ELR (cell line): ENCODE measurements at places on chromosomes 4 and X.

- DNase-seq: no peak
Observed at GRCh38 chr4:93409035-93409434, 419.5 kb upstream of the ATOH1 start.

- no peak for DNase-seq
Observed at GRCh38 chr4:159051245-159052071, 51.4 kb upstream of the RAPGEF2 start.

DNA sequence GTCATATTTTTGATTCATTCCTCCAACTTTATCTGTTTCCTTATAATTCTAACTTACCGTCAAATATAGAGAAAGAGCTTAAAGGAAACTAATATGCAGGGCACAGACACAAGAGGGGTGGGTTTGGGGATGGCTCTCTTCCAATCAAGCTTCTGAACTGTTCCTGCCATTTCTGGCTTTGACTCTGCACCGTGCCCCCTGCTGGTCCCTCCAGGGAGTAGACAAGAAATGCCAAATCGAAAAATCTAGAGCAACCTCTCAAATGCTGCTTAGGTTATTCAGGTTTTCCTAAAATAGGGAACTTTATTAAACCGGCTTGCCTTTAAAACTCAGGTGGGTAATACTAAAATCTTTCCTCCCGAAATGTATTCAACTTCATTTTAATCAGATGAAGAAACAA lies 39.8 kb upstream of the VCX3A start:
- no peak for DNase-seq

DNA sequence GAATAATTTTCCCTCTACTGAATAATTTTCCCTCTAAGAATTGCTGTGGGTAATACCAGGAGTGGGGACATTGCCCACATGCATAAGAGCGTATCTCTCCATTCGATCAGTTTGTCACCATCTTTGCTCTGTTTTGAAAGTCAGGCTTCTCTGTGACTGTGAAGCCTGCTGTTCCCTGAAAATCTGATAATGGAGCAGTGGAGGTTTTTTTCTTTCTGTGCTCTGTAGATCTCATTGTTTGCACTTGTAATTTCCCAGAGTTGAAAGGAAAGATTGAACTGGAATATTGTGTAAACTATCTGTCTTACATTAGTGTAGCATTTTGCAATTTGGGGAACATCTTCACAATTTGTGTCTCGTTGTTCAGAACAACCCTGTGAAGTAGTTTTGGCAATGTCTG lies 4.3 kb downstream of the ZXDB start:
- DNase-seq: no peak

- DNase-seq: no peak
Observed at GRCh38 chr4:55604996-55605395, 13.0 kb upstream of the PDCL2 start.
